NCI-H226 (cell line): ENCODE measurements at places on chromosomes 1 and 21.

- peak; percentile 46 for DNase-seq
These were observed 17.7 kb downstream of the NMNAT1 start for GRCh38 chr1:9960706-9961562.

DNA sequence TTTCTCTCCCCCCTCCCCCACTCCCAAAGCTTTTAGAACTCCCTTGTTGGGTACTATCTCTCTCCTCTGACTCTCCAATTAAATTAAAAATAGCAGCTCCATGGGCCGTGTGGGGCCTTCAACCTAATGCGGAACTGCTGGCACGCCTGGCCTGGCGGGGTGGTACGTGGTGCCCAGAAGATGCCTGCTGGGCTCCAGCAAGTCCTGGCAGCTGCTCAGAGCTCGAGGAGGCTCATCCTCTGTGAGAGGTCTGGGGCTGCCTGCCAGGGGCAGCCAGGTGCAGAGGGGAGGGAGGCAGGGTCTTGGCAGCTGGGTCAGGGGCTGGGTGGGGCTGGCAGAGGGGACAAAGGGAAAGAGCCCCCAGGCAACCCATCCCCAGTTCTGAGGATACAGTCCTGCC, 74.4 kb downstream of the ACTL8 start:
- no peak for DNase-seq

- no peak for DNase-seq
These were observed 50.8 kb downstream of the CAPN9 start for GRCh38 chr1:230797942-230798365.

DNA sequence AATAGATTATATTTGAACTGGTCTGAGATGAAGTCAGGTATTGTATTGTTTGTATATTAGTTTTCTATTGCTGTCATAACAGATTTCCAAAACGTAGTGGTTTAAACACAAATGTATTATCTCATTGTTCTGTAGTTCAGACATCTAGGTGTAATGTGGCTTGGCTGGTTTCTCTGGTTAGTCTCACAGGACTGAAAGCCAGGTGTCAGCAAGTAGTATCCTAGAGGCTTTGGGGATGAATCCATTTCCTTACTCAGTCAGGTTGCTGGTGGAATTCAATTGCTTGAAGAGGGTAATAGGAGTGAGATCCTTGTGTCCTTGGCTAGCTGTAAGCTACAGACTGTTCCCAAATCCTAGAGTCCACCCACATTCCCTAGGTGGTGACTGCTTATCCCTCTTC, 675.8 kb downstream of the NCAM2 start:
- DNase-seq, result no peak

- DNase-seq, result no peak
These were observed 60.9 kb downstream of the SIPA1L2 start for GRCh38 chr1:232568906-232569553.
